A549 treated with CpdA at 1 μM for 4 hours (cell line): ENCODE measurements at places on chromosomes 6 and 20. TPM values are rescaled to one million over a fixed set of nuclear protein-coding genes. Genes with fewer than 3 reads are reported as not detected.

Gene FOXF2
- 17.7 to 24.2 TPM (median 23.0 TPM) in 5 replicates for total RNA-seq

Gene RAB23
- total RNA-seq, result 6.9 to 8.3 TPM (median 7.4 TPM) in 5 replicates

Gene BPIFB3
- total RNA-seq, result not detected in 5 replicates

Gene HTR1E
- not detected in 5 replicates for total RNA-seq

Gene SPATA25
- 0.34 to 0.87 TPM (median 0.70 TPM) in 5 replicates for total RNA-seq

Gene PLN
- total RNA-seq, result not detected in 5 replicates

Gene SNAP25
- total RNA-seq, result 16.3 to 20.3 TPM (median 18.9 TPM) in 5 replicates

Gene MEI4
- total RNA-seq, result not detected in 5 replicates

Gene PTPN1
- 32.8 to 37.6 TPM (median 33.7 TPM) in 5 replicates for total RNA-seq

Gene SLC35D3
- 0.06 to 0.15 TPM (median 0.06 TPM) in 4 of 5 replicates, not detected in the other for total RNA-seq

Gene XKR7
- total RNA-seq, result under 0.01 to 0.02 TPM in 2 of 5 replicates, not detected in the others

Gene FAM83C
- 0.03 to 0.06 TPM (median 0.05 TPM) in 3 of 5 replicates, not detected in the others for total RNA-seq

Gene PHACTR1
- total RNA-seq, result 0.08 TPM in 1 of 5 replicates, not detected in the others

Gene ZNF311
- 0.16 to 0.37 TPM (median 0.22 TPM) in 5 replicates for total RNA-seq

Gene HCRTR2
- not detected in 5 replicates for total RNA-seq

Gene PDE7B
- total RNA-seq, result 1.2 to 2.2 TPM (median 1.6 TPM) in 5 replicates

Gene COL12A1
- total RNA-seq, result 4.6 to 7.0 TPM (median 5.2 TPM) in 5 replicates

Gene TGM6
- not detected in 5 replicates for total RNA-seq

Gene ALDH5A1
- total RNA-seq, result 6.8 to 8.3 TPM (median 7.6 TPM) in 5 replicates

Gene IL17F
- not detected in 5 replicates for total RNA-seq

Gene SNAI1
- 11.6 to 21.6 TPM (median 19.3 TPM) in 5 replicates for total RNA-seq

Gene B3GALT4
- 0.38 to 0.72 TPM (median 0.55 TPM) in 5 replicates for total RNA-seq

Gene EDN1
- 39.5 to 46.7 TPM (median 43.1 TPM) in 5 replicates for total RNA-seq

Gene NKX2-2
- total RNA-seq, result not detected in 5 replicates

Gene TSHZ2
- not detected in 5 replicates for total RNA-seq

Gene BMP5
- 0.02 to 0.07 TPM (median 0.05 TPM) in 3 of 5 replicates, not detected in the others for total RNA-seq

Gene ASIP
- total RNA-seq, result not detected in 5 replicates

Gene SCUBE3
- total RNA-seq, result 0.05 to 0.12 TPM (median 0.07 TPM) in 5 replicates

Gene TRIM40
- not detected in 5 replicates for total RNA-seq

Gene PI3
- total RNA-seq, result 1.9 to 3.2 TPM (median 2.4 TPM) in 5 replicates

Gene MCHR2
- total RNA-seq, result not detected in 5 replicates

Gene TRIM15
- 0.29 TPM in 1 of 5 replicates, not detected in the others for total RNA-seq

Gene MYBL2
- 72.2 to 81.5 TPM (median 78.1 TPM) in 5 replicates for total RNA-seq

Gene TUBB2B
- total RNA-seq, result 12.1 to 14.2 TPM (median 13.2 TPM) in 5 replicates

Gene GDAP1L1
- total RNA-seq, result 0.16 TPM in 1 of 5 replicates, not detected in the others

Gene TMEM239
- total RNA-seq, result not detected in 5 replicates

Gene UNC5CL
- 0.20 to 0.40 TPM (median 0.34 TPM) in 5 replicates for total RNA-seq

Gene TBX18
- total RNA-seq, result 14.9 to 20.4 TPM (median 18.6 TPM) in 5 replicates

Gene FUCA2
- 52.7 to 58.0 TPM (median 54.5 TPM) in 5 replicates for total RNA-seq

Gene PRRT1
- 0.45 to 0.98 TPM (median 0.65 TPM) in 5 replicates for total RNA-seq

Gene FABP7
- total RNA-seq, result not detected in 5 replicates

Gene SLC26A8
- total RNA-seq, result not detected in 5 replicates

Gene LY6G6D
- total RNA-seq, result not detected in 5 replicates
